CD8-positive, alpha-beta T cell (primary cell): ENCODE measurements at places on chromosomes 4 and X.

- DNase-seq = no peak
These were observed 5.0 kb downstream of the PITX2 start for GRCh38 chr4:110617646-110618580.

DNA sequence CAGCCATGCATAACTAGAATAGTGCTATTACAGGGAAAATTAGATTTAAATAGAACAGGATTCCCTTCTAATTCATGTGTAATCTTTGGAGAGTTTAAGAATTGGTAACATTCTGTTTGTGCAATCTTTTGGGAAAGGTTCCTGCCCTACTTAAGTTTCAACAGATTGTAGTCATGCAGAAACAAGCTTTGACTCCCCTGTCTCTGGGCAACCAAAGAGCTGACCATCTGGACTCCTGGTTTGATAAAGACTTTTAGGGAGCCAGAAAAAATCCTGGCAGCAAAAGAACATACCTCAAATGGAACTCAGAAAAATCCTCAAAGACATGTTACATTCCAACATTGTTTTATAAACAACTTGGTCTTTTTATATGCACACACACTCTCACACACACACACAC lies 191.1 kb upstream of the NEIL3 start:
- DNase-seq = no peak

DNA sequence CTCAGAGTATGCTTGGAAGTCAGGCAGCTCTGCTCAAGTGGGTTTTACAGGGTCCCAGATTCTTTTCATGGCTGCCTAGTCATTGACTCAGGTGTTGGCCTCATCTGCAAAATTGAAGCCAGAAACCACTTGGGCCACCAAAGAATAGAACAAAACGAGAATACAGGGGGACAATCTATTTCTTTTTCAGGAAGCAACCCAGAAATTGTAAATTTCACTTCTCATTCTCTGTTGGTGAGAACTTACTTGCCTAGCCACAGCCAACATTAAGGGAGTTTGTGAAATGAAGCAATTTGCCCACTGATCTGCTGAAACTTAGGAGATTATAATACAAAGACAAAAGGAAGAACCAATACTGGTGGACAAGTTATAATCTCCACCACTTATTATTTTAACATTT lies 8.6 kb upstream of the TKTL2 start:
- no peak for DNase-seq

GRCh38 chr4:113169368-113169767 lies 119.9 kb downstream of the ANK2 start:
- no peak for DNase-seq

DNA sequence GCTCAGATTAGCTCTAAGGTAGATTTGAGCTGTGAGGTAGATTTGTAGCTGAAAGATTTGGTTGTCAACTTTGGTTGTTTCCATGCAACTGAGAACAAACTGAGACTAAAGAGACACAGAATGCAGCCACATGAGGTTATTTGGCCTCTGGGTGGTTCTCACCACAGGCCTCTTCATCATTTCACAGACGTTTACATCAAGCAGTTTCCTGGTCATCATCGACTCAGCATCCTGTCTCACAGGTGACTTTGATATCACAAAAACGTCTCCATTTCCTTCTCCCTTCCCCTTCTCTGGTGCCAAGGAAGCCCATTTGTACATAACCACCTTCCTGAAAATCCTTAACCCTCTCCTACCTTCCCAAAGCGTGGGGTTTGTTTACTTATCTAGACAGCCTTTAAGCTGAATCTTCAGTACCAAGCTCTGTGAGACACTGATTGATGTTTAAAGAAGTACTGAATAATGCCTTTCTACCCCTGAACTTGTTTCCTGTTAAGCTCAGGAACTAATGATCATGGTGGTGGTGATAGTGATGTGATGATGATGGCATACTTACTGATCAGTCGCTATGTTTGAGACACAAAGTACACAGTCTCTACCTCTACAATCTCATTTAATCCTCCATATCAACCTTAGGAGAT lies 81.9 kb downstream of the FAM114A1 start:
- peak; percentile 71 for DNase-seq

GRCh38 chrX:138487866-138488265 lies 223.7 kb downstream of the FGF13 start:
- no peak for DNase-seq

DNA sequence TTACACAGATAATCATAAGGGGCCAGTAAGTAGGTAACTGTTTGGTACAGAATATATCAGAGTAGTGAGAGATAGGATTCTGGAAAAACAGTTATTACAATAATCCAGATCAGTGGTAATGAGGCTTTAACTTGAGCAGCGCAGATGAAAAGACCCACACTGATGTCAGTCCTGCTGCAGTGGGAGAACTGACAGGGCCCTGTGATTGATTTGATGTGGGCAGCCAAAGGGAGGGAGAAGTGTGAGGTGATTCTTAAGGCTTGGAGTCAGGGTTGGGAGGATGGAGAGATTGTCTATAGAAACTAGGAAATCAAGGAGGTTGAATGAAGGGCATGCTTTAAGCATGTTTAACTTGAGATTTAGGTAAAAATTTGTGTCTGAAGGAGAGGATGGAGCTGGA lies 161.4 kb downstream of the VSIG4 start:
- no peak for DNase-seq

- DNase-seq = peak; percentile 35
These were observed 13.7 kb upstream of the DTHD1 start for GRCh38 chr4:36267486-36268268.

DNA sequence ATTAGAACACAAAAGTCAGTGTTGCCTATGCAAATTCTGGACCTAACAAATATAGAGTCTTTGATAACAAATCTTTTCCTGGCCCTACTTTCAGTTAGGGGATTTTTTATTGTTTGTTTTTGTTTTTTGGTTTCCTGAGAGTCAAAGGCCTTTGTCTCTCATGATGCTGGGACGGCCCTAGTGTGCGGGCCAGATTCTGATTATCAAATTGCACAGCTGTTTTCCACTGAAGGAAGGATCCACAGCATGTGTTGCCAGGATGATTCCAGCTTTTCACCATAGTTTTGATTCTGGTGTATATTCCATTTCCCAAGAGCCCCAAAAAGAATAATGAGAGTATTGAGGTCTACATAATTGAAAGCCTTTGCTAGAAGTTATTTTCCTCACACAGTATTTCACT lies 248.2 kb downstream of the CAMK2D start:
- DNase-seq = no peak

DNA sequence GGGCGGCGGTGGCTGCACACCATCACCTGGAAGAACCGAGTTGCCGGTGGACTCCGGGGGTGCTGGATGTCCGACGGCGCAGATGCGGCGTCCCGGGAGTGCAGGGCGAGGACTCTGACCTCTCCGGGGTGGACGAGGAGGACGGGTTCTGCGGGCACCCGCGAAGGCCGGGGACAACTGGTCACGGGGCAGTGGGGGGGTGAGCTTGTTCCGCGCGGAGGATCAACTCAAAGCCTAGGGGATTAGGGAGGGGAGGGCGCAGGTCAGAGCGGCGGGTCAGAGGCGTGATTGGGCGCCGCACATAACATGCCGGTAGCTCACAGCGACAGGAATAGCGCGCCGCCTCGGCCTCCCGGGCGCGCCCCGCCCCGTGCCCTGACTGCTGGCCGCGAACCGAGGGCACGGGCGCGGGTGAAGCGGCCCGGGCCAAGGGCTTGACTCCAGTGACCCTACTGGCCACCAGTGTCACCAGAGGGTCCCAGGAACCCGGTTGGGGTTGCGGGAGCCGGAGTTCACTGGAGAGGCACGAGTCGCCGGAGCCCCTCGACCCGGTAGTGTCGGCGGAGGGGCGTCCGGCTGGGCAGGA lies at the start of gene KLHL34:
TSS of gene KLHL34 (minus strand) at position 179 of the 586 bp plus-strand sequence. CDS start 542 bp downstream, outside the sequence.
- no peak for DNase-seq
